ENCODE measurements at places on chromosomes 3 and 15. TPM values are rescaled to one million over a fixed set of nuclear protein-coding genes. Genes with fewer than 3 reads are reported as not detected.

Gene LYZL4
- total RNA-seq: not detected

Gene NCK1
- 45.8 TPM for total RNA-seq

Gene SIDT1
- 32.5 TPM for total RNA-seq

Gene FSIP1
- total RNA-seq: 0.98 TPM

Gene CLSTN2
- 1.4 TPM for total RNA-seq

Gene STXBP5L
- not detected for total RNA-seq

Gene ACOX2
- total RNA-seq: 5.2 TPM

Gene ABI3BP
- total RNA-seq: 96.1 TPM

Gene CYP1A2
- not detected for total RNA-seq

Gene CHRM5
- total RNA-seq: not detected

Gene CHRNA3
- total RNA-seq: 0.15 TPM

Gene GOLGA6D
- not detected for total RNA-seq

Gene TSEN2
- 19.2 TPM for total RNA-seq

DNA sequence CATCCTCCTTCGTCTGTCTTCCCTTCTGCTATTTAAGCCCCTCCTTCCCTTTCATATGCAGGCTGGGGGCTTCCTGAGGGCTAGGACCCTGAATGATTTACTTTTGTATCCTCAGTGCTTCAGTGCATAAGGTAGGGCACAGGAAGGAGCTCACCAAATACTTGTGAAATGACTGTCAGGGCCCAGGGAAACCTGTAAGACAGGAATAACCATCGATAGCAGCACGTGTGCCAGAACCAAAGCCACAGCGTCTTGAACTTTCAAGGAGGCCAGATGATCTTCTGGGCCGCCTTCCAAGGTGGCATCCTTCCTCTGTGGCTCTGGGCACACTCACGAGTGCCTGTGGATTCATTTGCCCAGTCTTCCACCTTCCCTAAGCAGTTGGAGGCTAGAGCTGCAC, 3.9 kb downstream of the TMED3 start:
- peak; percentile 71 for DNase-seq
- H3K27me3 ChIP-seq: no peaks in the 10 kb centered on the region
- H3K4me3 ChIP-seq: no peak overlapping the region
- H3K27ac ChIP-seq: no peak overlapping the region
- peaks cover 36% of the 10 kb centered on the region for H3K36me3 ChIP-seq

DNA sequence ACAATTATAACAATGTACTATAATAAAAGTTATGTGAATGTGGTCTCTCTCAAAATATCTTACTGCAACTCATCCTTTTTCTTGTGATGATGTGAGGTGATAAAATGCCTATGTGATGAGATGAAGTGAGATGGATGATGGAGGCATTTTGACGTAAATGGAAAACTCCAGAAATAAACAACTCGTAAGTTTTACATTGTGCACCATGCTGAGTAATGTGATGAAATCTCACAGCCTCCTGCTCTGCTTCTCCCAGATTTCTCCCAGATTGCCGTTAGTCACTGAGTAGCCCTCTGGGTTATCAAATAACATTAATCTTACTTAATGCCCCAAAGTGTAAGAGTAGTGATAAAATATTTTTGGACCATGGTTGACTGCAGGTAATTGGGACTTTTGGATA, 64.8 kb upstream of the SLCO2A1 start:
- H3K4me3 ChIP-seq: no peak overlapping the region
- H3K27me3 ChIP-seq: no peaks in the 10 kb centered on the region
- no peaks in the 10 kb centered on the region for H3K36me3 ChIP-seq
- peaks cover 3% of the 10 kb centered on the region for H3K4me1 ChIP-seq
- no peak for DNase-seq
- no peak overlapping the region for H3K27ac ChIP-seq

GRCh38 chr3:14836049-14836468, 17.3 kb downstream of the FGD5 start:
- H3K27me3 ChIP-seq: no peaks in the 10 kb centered on the region
- DNase-seq: peak; percentile 37
- no peaks in the 10 kb centered on the region for H3K36me3 ChIP-seq
- peaks cover 51% of the 10 kb centered on the region for H3K4me1 ChIP-seq

GRCh38 chr3:43161684-43162229, 55.9 kb upstream of the POMGNT2 start:
- H3K27me3 ChIP-seq: no peaks in the 10 kb centered on the region
- DNase-seq: no peak
- H3K27ac ChIP-seq: no peak overlapping the region
- H3K4me1 ChIP-seq: peaks cover 6% of the 10 kb centered on the region
- H3K36me3 ChIP-seq: no peaks in the 10 kb centered on the region

DNA sequence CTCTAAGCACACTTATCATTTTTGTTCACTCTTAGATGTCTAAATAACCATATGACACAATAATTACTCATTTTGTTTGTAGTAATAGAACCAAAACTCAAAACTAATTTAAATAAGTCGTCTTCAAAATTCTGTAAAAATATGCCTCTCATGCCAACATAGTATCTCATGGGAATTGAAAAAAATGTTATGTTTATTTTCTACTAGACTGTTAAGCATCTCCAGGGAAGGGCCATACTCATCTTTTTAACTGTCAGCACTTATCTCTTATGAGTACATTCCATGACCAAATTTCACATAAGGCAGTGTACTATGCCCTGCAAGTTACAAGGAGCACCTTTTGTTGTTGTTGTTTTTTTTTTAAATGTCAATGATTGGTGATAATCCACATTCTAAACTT, 18.3 kb upstream of the USF3 start:
- DNase-seq: no peak
- H3K4me3 ChIP-seq: no peak overlapping the region
- H3K4me1 ChIP-seq: no peaks in the 10 kb centered on the region
- H3K36me3 ChIP-seq: no peaks in the 10 kb centered on the region
- H3K27me3 ChIP-seq: no peaks in the 10 kb centered on the region

DNA sequence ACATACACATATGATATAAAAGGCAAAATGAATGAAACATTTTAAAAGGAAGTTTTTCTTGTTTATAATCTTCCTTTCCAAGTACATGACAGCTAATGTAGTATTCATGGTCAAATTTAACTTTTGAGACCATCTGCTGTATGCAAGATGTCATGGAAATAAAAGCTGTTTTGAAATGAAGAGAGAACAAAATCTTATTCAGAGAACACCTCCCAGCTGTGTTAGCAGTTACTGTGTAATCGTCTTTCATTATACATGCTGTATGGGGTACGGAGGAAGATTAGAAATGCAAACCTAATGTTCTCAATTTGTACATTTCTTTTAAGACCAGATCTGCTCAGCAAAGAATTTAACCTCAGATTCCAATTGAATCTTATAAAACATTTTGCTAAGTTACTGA, 1182.3 kb downstream of the OTOL1 start:
- H3K4me3 ChIP-seq: no peak overlapping the region
- no peaks in the 10 kb centered on the region for H3K4me1 ChIP-seq
- H3K36me3 ChIP-seq: no peaks in the 10 kb centered on the region
- H3K27me3 ChIP-seq: no peaks in the 10 kb centered on the region
- H3K27ac ChIP-seq: no peak overlapping the region

GRCh38 chr15:48323294-48323693, 7.9 kb upstream of the DUT start:
- H3K4me1 ChIP-seq: no peaks in the 10 kb centered on the region
- no peak overlapping the region for H3K27ac ChIP-seq
- H3K36me3 ChIP-seq: no peaks in the 10 kb centered on the region
- no peaks in the 10 kb centered on the region for H3K27me3 ChIP-seq

DNA sequence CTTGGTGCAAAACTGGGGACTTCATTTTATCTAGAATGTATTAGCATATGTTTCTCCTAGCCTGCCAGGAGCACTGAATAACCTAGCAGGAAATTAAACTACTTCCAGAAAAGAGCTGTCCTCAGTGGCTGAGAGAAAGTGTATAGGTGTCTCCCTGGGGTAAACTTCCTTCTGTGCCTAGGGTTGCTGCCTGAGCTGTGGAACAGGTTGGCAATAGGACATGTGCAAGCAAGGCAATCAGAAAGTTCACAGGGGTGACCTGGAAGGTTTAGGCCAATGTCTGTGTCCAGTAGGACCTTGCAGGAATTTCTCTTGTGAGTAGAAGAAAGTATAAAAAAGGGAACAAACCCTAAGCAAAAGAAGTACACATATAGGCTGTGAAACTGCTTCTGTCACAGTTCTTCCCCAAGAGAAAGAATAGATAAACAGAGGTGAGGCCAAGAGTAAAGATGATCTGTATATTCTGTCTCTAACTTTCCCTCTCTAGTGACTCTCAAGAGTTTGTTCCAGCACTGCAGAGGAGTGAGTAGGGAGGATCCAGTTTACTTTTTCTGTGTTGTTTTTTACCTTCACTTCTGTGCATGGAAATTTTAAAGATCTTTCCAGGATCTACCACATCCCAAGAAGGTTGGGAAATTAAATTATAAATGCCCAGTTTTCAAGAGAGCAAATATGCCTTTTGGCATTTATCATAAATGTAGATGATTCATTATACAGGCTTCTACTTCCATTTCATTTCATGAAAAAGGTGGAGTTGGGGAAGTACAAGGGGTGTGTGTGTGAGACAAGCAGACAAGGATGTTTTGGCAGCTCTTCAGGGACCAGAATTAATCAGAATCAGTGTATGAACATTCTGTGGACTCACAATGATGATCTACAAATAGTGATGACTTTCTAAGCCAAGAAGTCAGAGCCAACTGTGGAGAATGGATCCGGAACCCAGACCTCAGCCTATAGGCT, 155.2 kb downstream of the RBPMS2 start:
- peaks cover 13% of the 10 kb centered on the region for H3K4me1 ChIP-seq
- no peaks in the 10 kb centered on the region for H3K27me3 ChIP-seq
- H3K4me3 ChIP-seq: no peak overlapping the region
- H3K36me3 ChIP-seq: no peaks in the 10 kb centered on the region
- no peak overlapping the region for H3K27ac ChIP-seq

DNA sequence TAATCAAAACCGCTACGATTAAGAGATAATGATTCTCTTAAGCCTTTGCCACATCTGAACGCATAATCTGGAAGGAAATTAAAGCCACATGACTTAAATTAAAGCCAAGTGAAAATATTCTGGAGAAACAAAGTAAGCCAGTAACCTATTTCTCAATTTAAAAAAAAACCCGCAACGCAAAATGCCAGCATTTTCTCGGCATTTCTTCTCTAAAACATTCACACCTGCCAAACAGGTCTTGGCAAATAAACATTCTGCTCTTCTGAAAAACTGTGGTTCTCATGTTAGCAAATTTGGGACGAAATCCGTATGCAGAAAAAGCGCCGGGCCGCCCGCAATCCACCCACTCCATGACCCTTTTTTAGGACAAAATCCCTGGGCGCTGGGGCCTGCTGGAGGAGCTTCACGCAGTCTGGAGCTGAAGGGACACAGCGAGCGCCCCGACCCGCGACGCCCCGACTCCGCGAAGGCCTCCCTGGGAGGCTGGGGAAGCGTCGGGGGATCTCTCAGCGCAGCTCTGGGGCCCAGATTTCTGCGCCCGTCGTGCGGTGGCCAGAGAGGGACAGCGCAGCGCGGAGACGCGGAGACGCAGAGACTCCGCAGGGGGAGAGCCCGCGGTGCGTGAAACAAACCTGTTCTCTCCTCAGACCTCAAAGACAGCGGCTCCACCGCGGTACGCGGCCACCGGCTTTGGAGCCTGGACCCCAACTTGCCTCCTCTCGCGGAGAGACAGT, 471 bp downstream of the NKIRAS1 start:
- no peak for DNase-seq
- H3K36me3 ChIP-seq: peaks cover 33% of the 10 kb centered on the region
- H3K27me3 ChIP-seq: no peaks in the 10 kb centered on the region

- H3K27ac ChIP-seq: no peak overlapping the region
- no peaks in the 10 kb centered on the region for H3K27me3 ChIP-seq
- no peak for DNase-seq
- H3K36me3 ChIP-seq: no peaks in the 10 kb centered on the region
Measured at GRCh38 chr3:117526470-117527079, 817.0 kb downstream of the TUSC7 start.

DNA sequence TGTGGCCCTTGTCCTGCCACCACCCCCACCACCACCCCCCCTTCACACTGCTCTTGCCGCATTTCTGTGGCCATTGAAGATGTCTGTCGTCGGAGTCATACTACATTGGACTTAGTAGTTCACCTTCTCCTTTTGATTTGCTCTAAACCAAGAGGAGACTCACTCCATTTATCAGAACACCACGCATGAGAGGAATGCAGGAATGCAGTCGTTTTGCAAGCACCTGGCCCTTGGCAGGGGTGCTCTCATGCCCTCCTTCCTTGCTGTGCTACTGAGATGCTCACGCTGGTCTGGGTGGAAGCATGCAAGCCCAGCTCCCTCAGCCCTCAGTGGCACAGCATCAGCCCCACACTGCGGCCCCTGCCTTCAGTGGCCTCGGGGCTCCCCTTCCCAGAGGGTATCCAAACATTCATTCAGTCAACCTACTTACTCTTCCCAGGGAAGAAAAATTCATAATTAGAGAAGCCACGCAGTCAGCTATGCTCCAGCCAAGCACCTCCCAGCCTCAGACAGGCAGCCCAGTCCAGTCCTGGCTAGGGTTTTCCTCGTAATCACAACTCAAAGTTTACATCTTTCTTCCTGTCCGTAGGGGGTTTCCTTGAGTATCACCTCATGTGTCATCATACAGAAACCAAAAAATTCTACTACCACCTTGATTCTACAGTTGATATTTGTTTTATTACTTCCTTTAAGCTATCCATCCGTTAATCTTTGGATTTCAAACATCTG, 520.0 kb downstream of the GABRG3 start:
- H3K27me3 ChIP-seq: peaks cover 3% of the 10 kb centered on the region
- no peak overlapping the region for H3K4me3 ChIP-seq
- H3K27ac ChIP-seq: no peak overlapping the region
- no peaks in the 10 kb centered on the region for H3K4me1 ChIP-seq

DNA sequence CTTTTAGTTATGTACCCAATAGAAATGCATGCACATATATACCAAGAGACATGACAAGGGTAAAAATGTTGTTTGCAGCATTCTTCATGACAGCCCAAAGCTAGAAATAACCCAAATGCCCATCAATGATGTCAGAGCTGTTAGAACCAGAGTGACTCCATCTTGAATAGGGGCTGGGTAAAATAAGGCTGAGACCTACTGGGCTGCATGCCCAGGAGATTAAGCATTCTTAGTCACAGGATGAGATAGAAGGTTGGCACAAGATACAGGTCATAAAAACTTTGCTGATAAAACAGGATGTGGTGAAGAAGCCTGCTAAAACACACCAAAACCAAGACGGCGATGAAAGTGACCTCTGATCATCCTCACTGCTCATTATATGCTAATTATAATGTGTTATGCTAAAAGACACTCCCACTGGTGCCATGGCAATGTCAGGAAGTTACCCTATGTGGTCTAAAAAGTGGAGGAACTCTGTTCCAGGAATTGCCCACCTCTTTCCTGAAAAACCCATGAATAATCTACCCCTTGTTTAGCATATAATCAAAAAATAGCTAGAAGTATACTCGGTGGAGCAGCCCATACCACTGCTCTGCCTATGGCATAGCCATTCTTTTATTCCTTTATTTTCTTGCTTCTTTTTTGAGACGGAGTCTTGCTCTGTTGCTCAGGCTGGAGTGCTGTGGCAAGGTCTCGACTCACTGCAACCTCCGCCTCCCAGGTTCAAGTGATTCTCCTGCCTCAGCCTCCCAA, 32.9 kb downstream of the ZBTB11 start:
- no peak overlapping the region for H3K27ac ChIP-seq
- H3K36me3 ChIP-seq: peaks cover 14% of the 10 kb centered on the region
- H3K4me1 ChIP-seq: no peaks in the 10 kb centered on the region
- no peak for DNase-seq
- no peaks in the 10 kb centered on the region for H3K27me3 ChIP-seq
- no peak overlapping the region for H3K4me3 ChIP-seq

GRCh38 chr3:64805978-64806377, 118.2 kb upstream of the ADAMTS9 start:
- no peak overlapping the region for H3K27ac ChIP-seq
- no peak for DNase-seq
- H3K4me1 ChIP-seq: no peaks in the 10 kb centered on the region
- H3K4me3 ChIP-seq: no peak overlapping the region

Measured in upper lobe of left lung (tissue), 6 donors.